ENCODE measurements at places on chromosomes 16 and 17.

DNA sequence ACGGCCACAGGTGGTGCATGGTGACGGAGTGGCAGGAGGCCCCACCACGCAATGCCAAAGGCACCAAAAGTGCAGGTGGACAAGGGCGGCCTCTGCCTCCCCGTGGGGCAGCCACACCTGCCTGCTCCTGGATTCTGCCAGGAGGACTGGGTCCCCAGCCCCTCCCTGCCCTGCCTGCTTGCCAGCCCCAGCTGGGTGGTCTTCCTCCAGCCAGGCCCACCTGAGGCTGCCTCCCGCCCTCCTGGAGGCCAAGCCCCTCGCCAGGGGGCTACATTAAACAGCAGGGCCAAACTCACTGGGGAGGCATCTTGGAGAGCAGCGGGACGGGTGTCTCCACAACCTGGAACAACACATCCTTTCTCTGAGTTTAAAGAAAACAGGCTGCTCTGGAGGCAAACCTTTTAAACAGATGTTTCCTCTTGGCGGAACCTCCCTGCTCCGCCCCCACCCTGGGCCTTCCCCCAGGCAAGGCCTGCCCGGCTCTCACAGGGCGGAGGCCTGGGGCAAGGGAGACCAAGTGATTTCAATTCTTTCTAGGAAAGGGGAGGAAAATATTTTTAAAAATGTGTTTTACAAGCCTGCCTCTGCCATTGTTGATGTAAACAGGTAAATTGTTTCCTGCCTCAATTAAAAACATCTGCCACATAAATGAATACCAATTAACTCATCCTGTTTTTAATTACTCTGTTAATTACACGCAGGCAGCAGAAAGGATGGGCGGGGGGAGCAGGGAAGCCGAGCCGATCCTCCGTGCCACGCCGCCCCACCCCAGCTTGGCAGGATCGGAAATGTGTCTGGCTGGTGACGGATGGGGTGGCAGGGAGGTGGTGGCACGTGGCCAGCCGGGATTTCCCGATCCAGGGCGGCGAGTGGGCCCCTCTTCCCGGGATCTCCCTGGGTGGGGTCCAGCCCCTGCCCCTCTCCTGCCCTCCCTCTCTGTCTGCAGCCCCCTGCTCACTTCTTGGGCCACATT, 54.4 kb upstream of the PABPN1L start:
- DNase-seq, result no peak

DNA sequence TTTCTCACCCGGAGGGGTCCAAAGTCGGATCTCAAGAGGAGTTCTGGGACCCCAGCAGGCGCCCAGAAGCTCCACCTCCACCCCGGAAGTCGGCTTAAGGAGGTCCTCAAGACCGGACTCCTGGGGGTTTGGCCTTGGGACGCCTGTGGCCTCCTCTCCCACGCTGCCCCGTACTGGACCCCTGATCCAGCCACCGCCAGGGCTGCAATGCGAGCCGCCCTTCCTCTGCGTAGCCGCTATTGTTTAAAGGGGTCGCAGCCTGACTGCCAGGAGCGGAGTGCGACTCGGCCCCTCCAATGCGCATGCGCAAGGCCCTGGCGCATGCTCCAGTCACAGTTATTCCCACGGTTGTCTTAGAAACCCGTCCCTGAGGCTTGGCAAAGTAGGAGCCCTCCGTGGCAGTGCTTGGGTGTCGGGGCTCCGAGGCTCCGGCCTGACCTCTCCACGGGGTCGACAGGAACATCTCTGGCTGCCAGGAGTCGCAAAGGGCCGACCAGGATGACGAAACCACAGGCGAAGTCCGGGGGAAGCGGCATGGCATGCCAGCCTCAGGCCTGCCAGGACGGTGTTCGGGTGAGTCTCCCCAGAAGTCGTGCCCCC, 719.0 kb downstream of the KCNJ18 start:
- no peak for DNase-seq

- no peak for DNase-seq
Observed at GRCh38 chr16:13557418-13557817, 362.5 kb upstream of the ERCC4 start.

DNA sequence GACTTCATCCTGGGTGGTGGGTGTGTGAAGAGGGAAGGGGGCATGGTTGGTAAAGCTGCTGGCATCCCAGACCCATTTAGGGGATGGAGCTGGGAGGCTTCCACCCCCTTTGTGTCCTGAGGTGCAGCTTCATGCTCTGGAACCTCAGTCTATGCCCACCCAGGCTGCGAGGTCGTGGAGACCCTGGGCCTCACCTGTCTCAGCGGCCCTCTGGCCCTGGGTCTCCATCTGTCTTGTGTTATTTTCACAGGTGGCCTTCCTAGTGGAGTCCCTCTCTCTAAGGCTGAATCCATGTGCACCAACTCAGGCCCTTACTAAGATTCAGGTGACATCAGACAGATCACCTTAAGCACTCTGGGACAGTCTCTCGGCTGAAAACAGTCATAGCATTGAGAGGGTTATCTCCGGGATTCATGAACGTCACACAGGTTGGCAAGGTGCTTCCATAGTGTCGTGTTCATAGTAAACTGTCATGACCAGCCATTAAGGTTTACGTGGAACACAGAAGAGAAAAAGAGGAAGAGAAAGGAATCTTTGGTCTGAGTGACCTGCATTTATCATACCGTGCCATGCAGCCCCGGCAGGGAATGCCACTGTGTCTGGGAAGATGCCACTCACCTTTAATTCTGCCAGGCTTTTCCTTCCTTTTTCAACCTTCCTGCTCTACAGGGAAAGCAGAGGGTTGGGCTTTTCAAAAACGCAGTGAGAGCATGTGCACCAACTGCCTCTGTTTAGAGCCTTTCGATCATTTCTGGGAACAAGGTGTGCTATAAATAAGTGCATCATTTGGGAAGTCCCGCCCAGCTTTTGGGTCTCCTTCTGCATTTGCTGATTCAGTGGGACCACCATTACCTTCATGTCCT, 4.5 kb upstream of the FOXL1 start:
- no peak for DNase-seq

- DNase-seq, result no peak
Observed at GRCh38 chr16:2471653-2472487, 773 bp downstream of the NTN3 start.

- no peak for DNase-seq
Observed at GRCh38 chr17:76635659-76636360, 7.7 kb downstream of the ST6GALNAC1 start.

- no peak for DNase-seq
Observed at GRCh38 chr16:78520470-78520869, 421.0 kb downstream of the WWOX start.

DNA sequence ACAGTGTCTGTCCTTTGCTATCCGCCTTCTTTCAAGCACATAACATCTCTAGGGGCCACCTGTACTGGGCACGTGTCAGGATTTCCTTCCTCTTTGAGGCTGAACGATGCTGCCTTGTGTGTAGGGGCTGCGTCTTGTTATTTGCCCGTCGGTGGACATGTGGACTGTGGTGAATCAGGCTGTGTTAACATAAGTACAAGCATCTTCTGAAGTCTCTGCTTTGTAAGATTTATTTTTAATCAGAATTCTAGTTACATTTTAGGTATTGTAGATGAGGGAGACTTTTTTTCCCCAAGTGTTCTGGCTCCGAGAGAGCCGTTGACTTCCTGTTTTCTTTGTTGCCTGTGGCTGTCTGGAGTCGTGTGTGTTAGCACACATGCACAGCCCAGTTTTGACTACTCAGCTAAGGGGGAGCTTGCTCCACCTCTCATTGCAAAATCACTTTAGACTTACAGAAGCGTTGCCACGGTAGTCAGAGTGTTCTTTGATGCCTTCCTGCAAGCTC, 26.1 kb downstream of the SPG7 start:
- DNase-seq, result no peak

DNA sequence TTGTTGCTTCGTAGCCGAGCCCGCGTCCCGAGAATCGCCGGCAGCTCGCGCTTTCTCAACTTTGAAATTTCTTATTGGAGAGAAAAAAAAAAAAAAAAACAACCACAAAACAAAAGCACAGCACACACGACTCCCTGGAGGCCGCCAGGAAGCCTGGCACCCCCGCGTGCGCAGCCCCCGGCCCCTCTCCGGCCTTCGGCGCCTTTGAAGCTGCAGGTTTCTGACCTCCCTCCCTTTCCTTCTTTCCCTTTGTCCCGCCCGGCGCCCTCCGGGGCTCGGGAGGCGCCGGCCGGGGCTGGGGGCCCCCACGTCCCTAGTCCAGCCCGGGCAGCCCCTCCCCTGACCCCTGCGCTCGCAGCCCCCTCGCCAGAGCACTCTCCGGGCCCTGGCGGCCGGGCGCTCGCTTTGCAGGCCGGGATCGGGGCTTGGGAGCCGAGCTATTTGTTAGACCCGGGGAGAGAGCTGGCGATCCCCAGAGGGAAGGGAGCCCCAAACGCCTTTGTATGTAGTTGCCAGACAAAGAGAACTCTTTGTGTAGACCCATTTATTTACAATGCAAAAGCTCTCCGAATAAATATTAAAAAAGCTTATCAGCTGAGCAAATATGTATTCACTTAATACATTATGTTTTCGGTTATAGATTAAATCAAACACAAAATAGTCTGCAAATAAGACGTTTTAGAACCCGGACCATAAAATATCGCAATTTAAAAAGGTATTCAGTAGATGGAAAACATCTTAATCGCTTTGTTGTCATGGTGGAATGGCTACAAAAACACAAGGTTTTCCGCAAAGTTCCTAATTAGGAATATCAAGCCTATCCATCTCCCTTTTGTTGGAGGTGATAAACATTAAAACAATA, 2.3 kb downstream of the BAHCC1 start:
- DNase-seq, result no peak
